ENCODE measurements at places on chromosomes 13 and 19.
A peak's percentile ranks its signal among the peaks of the same experiment; 100 is the strongest.

- peak; percentile 12 for DNase-seq
Observed at GRCh38 chr13:32548837-32549236, 10.2 kb upstream of the N4BP2L2 start.

DNA sequence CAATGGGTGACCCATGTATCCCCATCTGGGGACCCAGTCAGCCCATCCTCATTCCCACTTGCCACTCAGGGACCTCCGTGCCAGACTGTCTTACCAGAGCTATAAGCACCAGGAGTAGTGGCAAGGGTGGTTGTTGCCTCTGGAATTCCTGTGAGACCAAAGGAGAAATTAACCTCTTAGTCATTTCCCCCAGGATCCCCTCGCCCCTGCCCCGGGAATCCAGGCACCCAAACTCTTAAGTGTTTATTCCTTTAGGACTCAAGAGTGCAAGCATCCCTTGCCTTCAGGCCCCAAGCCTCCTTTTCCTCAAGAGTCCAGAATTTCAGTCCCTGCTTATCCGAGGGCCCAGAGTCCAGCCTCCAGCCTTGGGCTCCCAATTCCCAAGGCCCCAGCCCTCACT, 9.2 kb downstream of the NTN5 start:
- no peak for DNase-seq

GRCh38 chr19:41641879-41642485, 15.1 kb upstream of the CEACAM4 start:
- DNase-seq, result peak; percentile 62

- DNase-seq, result peak; percentile 7
Observed at GRCh38 chr19:6983448-6983847, 37.8 kb downstream of the MBD3L2B start.

GRCh38 chr19:17180997-17181702, 34.0 kb upstream of the USE1 start:
- no peak for DNase-seq

DNA sequence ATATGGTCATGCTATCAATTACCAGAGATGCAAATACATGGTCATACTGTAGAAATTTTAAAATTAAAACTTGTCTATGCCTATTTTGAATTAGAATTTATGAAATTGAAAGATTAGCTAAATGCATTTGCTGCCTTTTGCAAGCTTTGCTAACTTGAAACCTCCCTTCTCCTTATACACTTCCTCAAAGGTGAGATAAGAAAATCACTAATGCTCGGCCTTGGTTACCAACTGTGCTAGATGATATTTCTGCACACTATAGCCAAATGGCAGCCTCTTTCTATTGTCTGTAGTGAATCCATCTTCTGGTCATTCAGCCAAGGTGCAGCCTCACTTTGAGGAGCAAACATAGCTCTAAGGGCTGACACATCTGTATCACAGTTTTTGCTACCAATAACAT, 31.1 kb upstream of the MYCBP2 start:
- DNase-seq, result no peak

- peak; percentile 64 for DNase-seq
Observed at GRCh38 chr13:32938907-32939306, 77.3 kb upstream of the KL start.

GRCh38 chr13:51816604-51817249, 12.8 kb upstream of the DHRS12 start:
- peak; percentile 27 for DNase-seq

GRCh38 chr13:45141369-45141768, 21.1 kb downstream of the GTF2F2 start:
- DNase-seq, result no peak

DNA sequence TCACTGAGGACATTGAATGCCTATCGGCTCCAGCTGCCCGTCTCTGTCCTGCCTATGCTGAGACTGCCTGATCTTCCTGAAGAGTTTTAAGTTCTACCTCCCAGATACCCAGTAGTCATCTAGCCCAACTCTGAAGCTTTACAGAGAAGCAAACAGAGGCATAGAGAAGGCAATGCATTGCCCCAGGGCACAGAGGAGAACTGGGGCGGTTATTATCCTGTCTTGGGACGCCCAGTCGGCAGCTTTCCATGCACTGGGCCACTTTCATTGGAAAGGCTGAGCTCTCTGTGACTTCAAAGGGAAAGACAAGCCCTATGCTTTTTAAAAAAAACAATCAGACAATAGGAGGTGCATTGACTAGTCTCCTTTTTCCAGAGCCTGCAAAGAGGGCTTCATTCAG, 71.6 kb downstream of the HSPH1 start:
- DNase-seq, result no peak

- no peak for DNase-seq
Observed at GRCh38 chr19:17942582-17943273, 9.9 kb downstream of the CCDC124 start.

- peak; percentile 88 for DNase-seq
Observed at GRCh38 chr19:32691291-32691951, at the start of gene NUDT19. NUDT19 (plus strand) TSS chr19:32691821; CDS start chr19:32691961, 140 bp downstream.

- no peak for DNase-seq
Observed at GRCh38 chr13:28794396-28794795, 25.7 kb upstream of the MTUS2 start.

GRCh38 chr19:16283210-16284061, 41.2 kb upstream of the KLF2 start:
- peak; percentile 28 for DNase-seq

- DNase-seq, result peak; percentile 67
Observed at GRCh38 chr19:2578391-2578890, 102.5 kb downstream of the GADD45B start.

DNA sequence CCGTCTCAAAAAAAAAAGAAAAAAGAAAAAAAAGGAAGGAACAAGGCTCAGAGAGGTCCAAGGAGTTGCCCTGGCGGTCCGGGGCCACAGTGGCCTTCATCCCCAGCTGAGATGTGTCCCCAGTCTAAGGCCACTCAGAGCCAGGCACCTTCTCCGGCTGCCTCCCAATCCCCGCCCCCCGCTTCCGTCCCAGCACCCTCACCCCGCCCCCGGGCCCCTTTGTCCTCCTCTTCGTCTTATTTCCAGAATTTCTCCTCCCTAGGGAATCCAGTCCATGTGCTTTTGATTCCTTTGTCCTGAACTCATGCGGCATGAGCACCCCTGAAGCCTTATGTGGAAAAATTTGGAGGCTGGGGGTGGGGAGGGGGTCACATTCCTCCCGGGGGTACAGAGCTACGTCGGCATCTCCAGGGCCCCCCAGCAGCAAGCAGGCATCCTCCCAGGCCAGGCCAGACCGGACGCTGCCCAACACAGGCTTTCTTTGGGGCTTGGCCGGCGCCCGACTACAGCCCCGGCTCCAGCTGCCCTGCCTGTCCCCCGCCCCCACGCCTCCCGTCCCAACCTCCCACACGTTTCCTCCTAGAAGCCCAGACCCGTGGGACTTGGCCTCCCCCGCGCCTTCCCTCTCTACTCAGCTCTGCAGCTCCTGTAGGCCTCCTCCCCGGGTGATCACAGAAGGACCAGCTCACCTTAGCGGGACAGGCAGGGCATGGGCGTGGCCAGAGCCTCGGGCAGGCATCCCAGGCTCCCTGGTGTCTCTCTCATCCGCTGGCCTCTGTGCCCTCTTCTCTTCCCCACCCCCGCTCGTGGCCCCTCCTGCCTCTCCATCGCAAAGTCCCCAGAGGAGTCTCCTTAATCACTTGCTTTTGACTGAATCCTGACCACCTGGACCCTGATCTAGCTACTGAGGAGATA, 17.8 kb upstream of the ADGRE5 start:
- DNase-seq, result peak; percentile 56

DNA sequence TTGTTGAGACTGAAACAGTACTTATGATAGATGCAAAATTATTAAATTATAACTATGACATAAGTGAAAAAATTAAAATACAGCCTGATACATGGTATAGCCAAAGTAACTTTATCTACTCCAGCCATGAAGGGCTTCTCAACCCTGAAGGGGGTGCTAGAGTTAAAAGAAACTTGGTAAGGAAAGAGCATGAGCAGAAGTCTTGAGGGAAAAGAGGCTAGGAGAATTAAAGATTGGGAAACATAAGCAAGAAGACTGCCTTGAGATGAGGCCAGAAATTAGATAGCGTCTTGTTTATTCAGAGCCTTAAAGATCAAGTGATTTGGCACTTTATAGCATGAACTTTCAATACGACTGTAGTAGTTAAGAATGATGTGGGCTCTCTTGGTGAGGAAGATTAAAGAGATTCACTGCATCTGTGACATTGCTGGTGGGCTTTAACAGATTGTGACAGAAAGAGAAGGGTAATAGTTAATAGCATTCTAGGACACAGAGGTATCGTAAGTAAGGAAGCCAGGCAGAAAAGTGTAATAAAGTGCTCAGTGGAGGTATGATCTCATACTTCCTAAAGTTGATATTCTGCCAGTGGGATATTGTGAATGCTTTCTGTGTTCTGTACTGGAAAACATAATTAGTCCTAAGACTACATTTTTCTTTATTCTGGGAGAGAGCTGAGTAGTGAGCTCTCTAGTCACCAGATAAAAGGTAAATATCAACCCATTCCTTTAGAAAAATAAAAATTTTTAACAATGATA, 385.4 kb upstream of the PRR20A start:
- DNase-seq, result no peak

DNA sequence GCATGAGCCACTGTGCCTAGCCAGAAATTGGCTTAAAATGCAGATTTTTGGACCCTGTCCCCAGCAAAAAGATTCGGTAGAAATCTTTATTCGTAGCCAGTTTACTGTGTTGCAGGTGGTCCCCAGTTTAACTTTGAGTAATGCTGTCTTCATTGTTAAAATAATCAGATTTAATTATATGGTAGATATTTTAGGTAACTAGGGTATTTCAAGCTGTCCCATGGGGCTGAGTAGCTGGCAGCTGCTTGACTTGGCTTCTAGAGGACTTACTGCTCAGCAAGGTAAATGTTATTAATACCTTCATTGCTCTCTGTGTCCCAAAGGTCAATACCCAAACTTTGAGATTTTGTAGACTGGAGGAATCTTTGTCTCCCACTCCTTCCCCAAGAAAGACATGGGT, 21.1 kb downstream of the LSM14A start:
- DNase-seq, result no peak

- peak; percentile 61 for DNase-seq
Observed at GRCh38 chr19:55467236-55468053, 2.9 kb upstream of the C19orf85 start.

DNA sequence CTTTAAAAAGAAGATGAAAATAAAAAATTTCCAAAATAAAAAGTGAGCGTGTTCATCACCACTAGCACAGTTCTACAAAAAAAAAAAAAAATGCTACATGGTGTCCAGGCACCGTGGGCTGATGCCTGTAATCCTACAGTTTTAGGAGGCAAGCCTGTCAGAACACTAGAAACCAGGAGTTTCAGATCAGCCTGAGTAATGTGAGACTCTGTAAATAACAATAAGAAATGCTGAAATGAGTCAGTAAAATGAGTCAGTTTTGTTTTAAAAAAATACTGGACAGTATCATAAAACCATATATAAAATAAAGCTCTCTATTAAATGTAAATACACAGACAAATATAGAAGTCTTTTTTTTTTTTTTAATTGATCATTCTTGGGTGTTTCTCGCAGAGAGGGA, 30.0 kb downstream of the ZNF91 start:
- peak; percentile 39 for DNase-seq

- DNase-seq, result no peak
Observed at GRCh38 chr19:1066748-1067340, at the start of gene ARHGAP45. ARHGAP45 (plus strand) TSS chr19:1067167; CDS start chr19:1067406, 239 bp downstream.

GRCh38 chr13:78319101-78319627, 284.2 kb downstream of the POU4F1 start:
- DNase-seq, result no peak

GRCh38 chr19:2883686-2884439, 16.7 kb downstream of the ZNF556 start:
- DNase-seq, result no peak

DNA sequence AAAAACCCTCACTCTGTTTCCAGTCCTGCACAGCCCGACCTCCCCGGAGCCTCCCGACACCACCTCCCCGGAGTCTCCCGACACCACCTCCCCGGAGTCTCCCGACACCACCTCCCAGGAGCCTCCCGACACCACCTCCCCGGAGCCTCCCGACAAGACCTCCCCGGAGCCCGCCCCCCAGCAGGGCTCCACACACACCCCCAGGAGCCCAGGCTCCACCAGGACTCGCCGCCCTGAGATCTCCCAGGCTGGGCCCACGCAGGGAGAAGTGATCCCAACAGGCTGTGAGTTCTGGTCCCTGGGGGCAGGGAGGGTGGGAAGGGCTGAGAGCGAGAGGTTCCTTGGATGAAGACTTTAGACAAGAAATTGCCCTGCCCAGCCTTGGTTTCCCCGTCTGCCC, 5.4 kb downstream of the MADCAM1 start:
- DNase-seq, result no peak

- no peak for DNase-seq
Observed at GRCh38 chr19:3097442-3097871, 3.3 kb downstream of the GNA11 start.

DNA sequence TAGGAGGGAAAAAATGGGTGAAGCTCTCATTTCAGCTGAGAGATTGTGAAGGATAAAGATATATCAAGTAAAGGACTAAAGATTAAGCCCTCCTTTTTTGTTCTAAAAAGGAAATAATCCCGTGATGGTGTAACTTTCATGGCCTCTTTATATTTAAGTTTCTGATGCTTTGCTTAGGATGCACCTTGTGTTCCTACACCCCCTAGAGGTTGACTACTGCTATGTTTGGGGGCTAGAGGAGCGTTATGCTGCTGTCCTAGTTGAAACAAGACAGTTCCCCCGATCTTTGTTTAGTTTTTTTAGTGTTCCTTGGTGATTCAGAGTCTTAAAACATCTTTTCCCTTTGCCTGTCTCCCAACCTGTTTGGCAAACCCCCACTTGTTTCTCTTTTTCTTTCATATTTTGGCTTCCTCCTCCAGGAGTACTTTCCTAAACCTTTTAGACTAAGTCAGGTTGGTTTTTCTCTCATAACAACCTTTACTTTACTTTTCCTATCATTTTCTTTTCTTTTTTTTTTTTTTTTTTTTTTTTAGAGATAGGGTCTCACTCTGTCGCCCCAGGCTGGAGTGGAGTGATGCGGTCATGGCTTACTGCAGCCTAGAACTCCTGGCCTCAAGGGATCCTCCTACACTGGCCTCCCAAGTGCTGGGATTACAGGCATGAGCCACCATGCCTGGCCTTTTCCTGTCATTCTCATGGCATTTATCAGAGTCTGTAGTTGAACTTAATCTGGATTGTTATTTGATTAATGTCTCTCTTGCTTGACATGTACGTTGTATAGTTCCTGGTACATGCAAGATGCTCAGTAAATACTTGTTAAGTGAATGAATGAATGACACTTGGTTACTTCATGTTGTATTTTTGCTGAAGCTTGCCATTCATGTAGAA, 2.8 kb downstream of the UBA2 start:
- DNase-seq, result peak; percentile 76

DNA sequence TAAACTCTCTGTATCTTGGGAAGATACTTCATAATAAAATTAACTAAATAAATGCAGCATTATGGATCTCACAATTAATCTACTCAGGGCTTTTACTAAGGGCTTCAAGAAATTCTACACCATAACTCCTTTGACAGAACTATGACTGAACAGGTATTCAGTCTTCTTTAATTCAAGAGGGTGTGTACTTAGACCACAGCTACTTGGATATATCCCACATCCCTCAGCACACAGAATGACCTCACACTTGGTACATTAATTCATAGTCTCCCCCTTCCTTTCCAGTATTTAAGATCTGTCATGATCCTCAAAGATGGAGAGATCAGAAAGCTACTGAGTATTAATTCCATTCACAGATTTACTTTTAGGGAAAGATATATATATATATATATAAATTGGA, 11.6 kb downstream of the DIAPH3 start:
- peak; percentile 23 for DNase-seq

- DNase-seq, result no peak
Observed at GRCh38 chr13:39536274-39536673, 66.7 kb downstream of the LHFPL6 start.
